Lower lobe of right lung (tissue), 2 donors: ENCODE measurements at places on chromosomes 2 and 18. TPM values are rescaled to one million over a fixed set of nuclear protein-coding genes. Genes with fewer than 3 reads are reported as not detected.

OR6B2 gene
- total RNA-seq = not detected

CCDC85A gene
- total RNA-seq = 17.0 TPM

TBC1D8 gene
- 30.2 TPM for total RNA-seq

DNA sequence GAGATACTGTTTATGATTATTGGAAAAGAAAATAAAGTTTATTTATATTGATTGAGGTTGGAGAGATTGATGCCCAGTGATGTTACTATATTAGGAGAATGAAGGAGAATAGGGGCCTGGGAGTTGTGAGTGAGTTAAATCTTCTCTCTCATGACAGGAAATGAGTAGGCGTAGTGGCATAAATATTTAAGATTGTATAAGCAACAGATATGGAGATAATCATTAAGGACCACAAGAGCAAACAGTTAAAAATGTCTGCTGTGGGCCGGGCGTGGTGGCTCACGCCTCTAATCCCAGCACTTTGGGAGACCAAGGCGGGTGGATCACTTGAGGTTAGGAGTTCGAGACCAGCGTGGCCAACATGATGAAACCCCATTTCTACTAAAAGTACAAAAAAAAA lies 62.7 kb downstream of the PTRHD1 start:
- no peaks in the 10 kb centered on the region for H3K4me1 ChIP-seq
- no peak overlapping the region for H3K4me3 ChIP-seq
- no peak for DNase-seq
- no peaks in the 10 kb centered on the region for H3K27me3 ChIP-seq
- H3K27ac ChIP-seq = no peak overlapping the region

GRCh38 chr2:155913356-155913755 lies 419.2 kb downstream of the NR4A2 start:
- no peaks in the 10 kb centered on the region for H3K36me3 ChIP-seq
- no peaks in the 10 kb centered on the region for H3K4me1 ChIP-seq
- no peak overlapping the region for H3K27ac ChIP-seq
- no peaks in the 10 kb centered on the region for H3K27me3 ChIP-seq

GRCh38 chr2:106205488-106205887 lies 11.4 kb upstream of the UXS1 start:
- H3K27ac ChIP-seq = no peak overlapping the region
- no peak for DNase-seq
- no peaks in the 10 kb centered on the region for H3K4me1 ChIP-seq
- no peak overlapping the region for H3K4me3 ChIP-seq

TFCP2L1 gene
- 19.2 TPM for total RNA-seq

ZNF804A gene
- total RNA-seq = 1.3 TPM

- no peaks in the 10 kb centered on the region for H3K36me3 ChIP-seq
- peak overlapping the region; percentile 85 for H3K27ac ChIP-seq
- no peak overlapping the region for H3K4me3 ChIP-seq
- peaks cover 63% of the 10 kb centered on the region for H3K4me1 ChIP-seq
- peak; percentile 95 for DNase-seq
These were observed 24.9 kb upstream of the RHOB start for GRCh38 chr2:20421988-20422370.

STEAP3 gene
- 18.3 TPM for total RNA-seq

LYPD6 gene
- 0.47 TPM for total RNA-seq

- H3K36me3 ChIP-seq = no peaks in the 10 kb centered on the region
- H3K27ac ChIP-seq = peak overlapping the region; percentile 2
- DNase-seq = no peak
- H3K4me1 ChIP-seq = peaks cover 10% of the 10 kb centered on the region
- H3K27me3 ChIP-seq = no peaks in the 10 kb centered on the region
These were observed 32.6 kb downstream of the MARCHF4 start for GRCh38 chr2:216339456-216340279.

GRCh38 chr18:61749031-61749430 lies 143.8 kb downstream of the RNF152 start:
- H3K4me3 ChIP-seq = no peak overlapping the region
- peaks cover 12% of the 10 kb centered on the region for H3K4me1 ChIP-seq
- no peak for DNase-seq
- H3K27ac ChIP-seq = peak overlapping the region; percentile 58
- no peaks in the 10 kb centered on the region for H3K27me3 ChIP-seq

- H3K4me3 ChIP-seq = no peak overlapping the region
- no peaks in the 10 kb centered on the region for H3K36me3 ChIP-seq
- H3K27ac ChIP-seq = no peak overlapping the region
- no peaks in the 10 kb centered on the region for H3K4me1 ChIP-seq
These were observed 8.2 kb downstream of the DSG2 start for GRCh38 chr18:31506024-31506742.

DNA sequence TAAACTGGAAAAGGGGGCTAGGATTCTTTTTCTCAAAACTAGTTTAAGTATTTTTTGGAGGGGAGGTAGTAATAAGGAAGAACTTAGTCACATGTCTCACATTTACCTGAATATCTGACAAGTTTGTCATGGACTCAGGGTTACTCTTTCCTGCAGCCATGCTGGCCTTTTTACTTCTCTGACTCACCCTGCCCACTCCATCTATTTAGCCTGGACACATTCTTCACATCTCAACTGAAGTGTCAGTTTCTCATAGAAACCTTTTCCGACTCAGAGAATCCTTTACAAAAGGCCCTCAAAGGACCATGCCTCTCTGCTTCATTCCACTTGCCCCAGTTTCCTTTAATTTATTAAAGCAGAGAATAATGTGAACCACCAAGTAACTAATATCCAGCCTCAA lies 42.6 kb downstream of the SCN7A start:
- no peaks in the 10 kb centered on the region for H3K27me3 ChIP-seq
- H3K27ac ChIP-seq = no peak overlapping the region
- H3K4me3 ChIP-seq = no peak overlapping the region
- H3K4me1 ChIP-seq = peaks cover 4% of the 10 kb centered on the region

SNRPD1 gene
- 29.3 TPM for total RNA-seq

DNA sequence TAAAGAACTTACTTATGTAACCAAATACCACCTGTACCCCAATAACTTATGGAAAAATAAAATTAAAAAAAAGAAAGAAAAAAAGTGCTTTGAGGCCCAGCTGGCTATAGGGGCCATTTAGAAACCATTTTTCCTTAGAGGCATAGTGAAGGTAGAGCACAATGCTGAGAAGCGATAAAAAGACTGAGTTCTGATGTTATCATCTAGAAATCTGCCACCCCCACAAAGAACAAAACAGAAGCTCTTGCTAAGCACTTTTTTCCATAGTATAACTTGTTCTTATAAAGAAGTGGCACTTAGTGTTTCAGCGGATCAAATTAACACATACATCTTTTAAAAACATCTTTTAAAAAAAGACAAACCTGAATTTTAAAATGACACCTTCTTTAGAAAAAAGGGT lies 51.4 kb downstream of the ICOS start:
- H3K4me3 ChIP-seq = no peak overlapping the region
- H3K36me3 ChIP-seq = no peaks in the 10 kb centered on the region
- peaks cover 10% of the 10 kb centered on the region for H3K4me1 ChIP-seq
- DNase-seq = no peak
- no peak overlapping the region for H3K27ac ChIP-seq

DNA sequence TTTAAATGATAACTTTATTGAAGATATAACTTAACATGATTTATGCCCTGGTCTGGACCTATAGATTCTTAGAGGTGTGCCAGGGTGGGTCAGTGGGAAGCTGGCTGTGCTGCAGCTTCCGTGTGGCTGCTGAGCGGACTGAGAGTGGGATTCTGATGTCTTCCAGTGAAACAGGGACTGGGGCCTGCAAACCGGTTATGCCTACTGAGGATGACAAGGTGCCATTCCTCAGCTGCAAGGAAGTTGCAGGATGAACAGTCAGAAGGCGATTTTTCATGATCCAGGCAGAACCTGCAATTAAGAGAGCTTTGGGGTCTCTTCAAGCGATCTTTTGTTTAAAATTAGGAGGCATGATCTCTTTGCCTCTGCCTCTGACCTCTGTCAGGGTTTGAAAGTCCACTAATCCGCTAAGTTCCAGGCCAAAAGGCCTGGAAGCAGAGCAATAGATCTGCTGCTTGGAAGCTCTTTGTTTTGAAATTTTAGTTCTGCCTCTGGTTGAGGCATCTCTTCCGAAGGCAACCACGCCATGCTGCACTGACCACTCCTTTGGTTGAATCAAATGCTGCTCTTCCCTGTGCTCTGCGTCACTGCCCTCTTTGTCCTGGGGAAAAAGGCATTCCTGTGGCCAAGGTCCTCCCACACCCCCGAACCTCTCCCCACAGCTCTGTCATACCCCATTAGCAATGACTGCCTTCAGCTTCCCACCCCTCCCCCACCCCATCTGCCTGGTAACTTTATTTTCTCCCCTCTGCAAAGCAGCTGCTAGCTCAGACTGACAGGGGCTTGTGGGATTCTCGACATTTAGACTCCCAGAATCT lies 2.0 kb downstream of the TMEM169 start:
- no peak overlapping the region for H3K27ac ChIP-seq
- H3K4me1 ChIP-seq = peaks cover 20% of the 10 kb centered on the region
- no peaks in the 10 kb centered on the region for H3K36me3 ChIP-seq

DNA sequence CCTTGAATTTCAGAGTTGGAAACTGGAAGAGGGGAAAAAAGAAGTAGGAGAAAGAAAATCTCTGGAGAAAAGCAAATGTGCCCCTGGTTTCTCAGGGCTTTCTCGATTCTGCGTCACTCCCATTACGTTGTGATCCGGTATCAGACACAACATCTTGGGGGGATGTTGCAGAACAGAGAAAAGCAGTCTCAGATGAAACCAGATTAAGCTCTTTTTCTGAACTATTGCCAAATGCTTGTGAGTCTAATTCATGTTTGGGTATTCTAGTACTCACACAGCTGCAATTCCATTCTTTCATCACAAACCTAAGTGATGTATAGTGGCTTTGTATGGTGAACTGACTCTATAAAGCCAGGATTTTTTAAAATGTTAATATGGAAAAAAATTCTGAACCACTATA lies 233.2 kb downstream of the TCF4 start:
- H3K4me1 ChIP-seq = no peaks in the 10 kb centered on the region
- no peaks in the 10 kb centered on the region for H3K27me3 ChIP-seq
- H3K36me3 ChIP-seq = no peaks in the 10 kb centered on the region
- no peak overlapping the region for H3K27ac ChIP-seq
- DNase-seq = no peak
- H3K4me3 ChIP-seq = no peak overlapping the region

ACADL gene
- total RNA-seq = 45.4 TPM

RTP5 gene
- not detected for total RNA-seq

DNA sequence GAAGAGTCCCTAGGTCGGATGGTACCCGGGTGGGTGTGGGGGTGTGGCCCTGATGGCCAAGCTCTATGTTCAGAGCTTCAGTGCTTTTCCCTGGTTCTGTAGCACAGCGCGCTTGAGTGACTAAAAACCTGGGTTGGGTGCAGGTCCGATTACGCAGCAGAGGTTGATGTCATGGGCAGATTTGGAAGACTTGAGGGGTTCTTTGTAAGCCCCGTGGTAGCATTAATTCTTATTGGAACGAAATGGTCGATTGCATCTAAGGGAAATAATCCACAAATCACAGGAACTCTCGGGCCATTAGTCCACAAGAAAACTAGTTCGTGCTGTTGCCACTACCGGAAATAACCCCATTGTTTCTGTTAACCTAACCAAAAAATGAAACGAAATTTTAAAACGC lies 9.0 kb downstream of the HOXD8 start:
- peaks cover 99% of the 10 kb centered on the region for H3K27me3 ChIP-seq
- peaks cover 25% of the 10 kb centered on the region for H3K4me1 ChIP-seq
- no peak overlapping the region for H3K4me3 ChIP-seq
- H3K36me3 ChIP-seq = no peaks in the 10 kb centered on the region
- no peak overlapping the region for H3K27ac ChIP-seq

DNA sequence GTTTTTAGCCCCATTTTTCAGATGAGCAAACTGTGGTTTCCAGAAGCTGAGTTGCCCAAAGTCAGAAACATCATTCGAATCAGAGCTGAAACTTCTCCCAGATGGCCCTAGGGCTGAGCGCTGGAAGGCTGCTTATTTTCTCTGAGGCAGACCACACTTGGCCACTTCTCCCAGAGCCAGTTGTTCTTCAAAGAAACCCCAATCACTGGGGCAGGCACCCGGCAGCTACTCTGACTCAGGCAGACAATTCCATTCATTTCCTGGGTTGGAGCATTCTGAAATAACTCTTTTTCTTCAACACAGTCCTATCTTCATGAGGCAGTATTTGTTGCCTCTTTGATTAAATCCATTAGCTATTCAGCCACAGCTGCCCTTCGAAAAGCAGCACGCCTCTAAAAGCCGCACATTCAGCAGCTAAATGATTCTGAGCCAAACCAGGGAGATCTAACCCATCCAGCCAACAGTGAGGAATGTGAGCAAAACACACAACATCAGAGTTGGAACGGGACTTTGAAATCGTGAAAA lies 40.9 kb downstream of the LRATD1 start:
- H3K27ac ChIP-seq = no peak overlapping the region
- no peaks in the 10 kb centered on the region for H3K27me3 ChIP-seq
- no peaks in the 10 kb centered on the region for H3K4me1 ChIP-seq
- H3K36me3 ChIP-seq = no peaks in the 10 kb centered on the region

SLC20A1 gene
- 43.5 TPM for total RNA-seq

GRCh38 chr18:36350839-36351469 lies 53.4 kb downstream of the FHOD3 start:
- H3K36me3 ChIP-seq = no peaks in the 10 kb centered on the region
- no peaks in the 10 kb centered on the region for H3K27me3 ChIP-seq
- H3K27ac ChIP-seq = no peak overlapping the region

GRCh38 chr2:147663153-147663961 lies 181.5 kb upstream of the ACVR2A start:
- H3K4me3 ChIP-seq = no peak overlapping the region
- no peaks in the 10 kb centered on the region for H3K4me1 ChIP-seq
- H3K27ac ChIP-seq = no peak overlapping the region
- no peaks in the 10 kb centered on the region for H3K27me3 ChIP-seq
